T-cell (primary cell): ENCODE measurements at places on chromosomes 12 and 14.

DNA sequence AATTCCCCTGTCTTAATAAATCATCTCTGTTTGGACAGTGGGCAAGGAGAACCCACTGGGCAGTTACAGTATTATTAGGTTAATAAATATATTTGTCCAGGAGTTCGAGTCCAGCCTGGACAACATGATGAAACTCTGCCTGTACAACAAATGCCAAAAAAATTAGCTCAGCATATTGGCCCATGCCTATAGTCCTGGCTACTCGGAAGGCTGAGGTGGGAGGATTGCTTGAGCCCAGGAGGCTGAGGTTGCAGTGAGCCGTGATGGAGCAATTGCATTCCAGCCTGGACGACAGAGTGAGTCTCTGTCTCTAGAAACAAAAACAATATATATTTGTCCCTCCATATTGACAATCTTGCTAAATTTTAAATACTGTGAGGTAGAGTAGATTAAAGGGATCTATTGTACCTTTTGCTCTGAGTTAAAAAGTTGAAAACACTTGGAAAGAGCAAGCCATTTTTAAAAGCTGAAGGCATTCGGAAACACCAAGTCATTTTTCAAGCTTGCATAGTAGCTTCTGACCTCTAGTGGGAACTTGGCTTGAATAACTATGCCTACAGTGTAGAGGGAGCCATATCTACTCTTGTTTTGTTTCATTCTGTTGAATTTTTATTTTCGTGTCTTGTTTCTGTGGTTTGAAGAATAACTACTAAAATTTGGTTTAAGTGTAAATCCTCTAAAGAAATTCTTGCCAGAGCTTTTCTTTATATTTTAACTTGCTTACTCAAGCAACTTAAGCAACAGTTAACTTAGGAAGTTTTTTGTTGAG is 14.6 kb upstream of the EEA1 start:
- DNase-seq, result no peak
- no peak overlapping the region for H3K27ac ChIP-seq
- no peak overlapping the region for H3K4me3 ChIP-seq

GRCh38 chr14:49586673-49587460 is 687 bp upstream of the RPS29 start:
- peak overlapping the region; percentile 77 for H3K4me3 ChIP-seq
- no peaks in the 10 kb centered on the region for H3K27me3 ChIP-seq
- peak; percentile 23 for DNase-seq
- peak overlapping the region; percentile 93 for H3K27ac ChIP-seq

- H3K4me3 ChIP-seq, result no peak overlapping the region
- H3K27ac ChIP-seq, result no peak overlapping the region
- DNase-seq, result no peak
- no peaks in the 10 kb centered on the region for H3K4me1 ChIP-seq
Measured at GRCh38 chr14:104020471-104020870, 65.0 kb upstream of the ASPG start.

- H3K27ac ChIP-seq, result no peak overlapping the region
- no peaks in the 10 kb centered on the region for H3K36me3 ChIP-seq
Measured at GRCh38 chr14:77663293-77663692, 44.5 kb downstream of the ALKBH1 start.

DNA sequence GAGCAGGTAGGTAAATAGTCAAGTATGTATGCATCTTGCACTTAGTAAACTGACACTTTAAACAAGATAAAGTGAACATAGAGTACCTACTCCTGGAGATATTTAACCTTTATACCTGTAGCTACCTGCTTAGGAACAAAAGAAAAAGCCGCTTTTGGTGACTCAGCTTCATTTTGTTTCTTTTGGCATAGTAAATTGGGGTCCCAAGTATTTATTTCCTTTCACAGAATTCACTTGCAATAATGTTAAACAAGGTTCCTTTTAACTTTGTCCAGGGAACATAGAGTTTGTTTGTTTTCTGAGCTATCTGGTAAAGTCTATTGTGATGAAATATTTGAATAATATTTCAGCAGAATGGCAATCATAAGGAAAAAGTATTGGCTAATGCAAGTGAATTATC is 20.0 kb downstream of the SLCO1B3 start:
- H3K27ac ChIP-seq, result no peak overlapping the region
- H3K36me3 ChIP-seq, result no peaks in the 10 kb centered on the region
- no peaks in the 10 kb centered on the region for H3K4me1 ChIP-seq
- no peaks in the 10 kb centered on the region for H3K27me3 ChIP-seq
- no peak overlapping the region for H3K4me3 ChIP-seq
